Liver (tissue), 10 donors: ENCODE measurements at places on chromosomes 7 and 10.

DNA sequence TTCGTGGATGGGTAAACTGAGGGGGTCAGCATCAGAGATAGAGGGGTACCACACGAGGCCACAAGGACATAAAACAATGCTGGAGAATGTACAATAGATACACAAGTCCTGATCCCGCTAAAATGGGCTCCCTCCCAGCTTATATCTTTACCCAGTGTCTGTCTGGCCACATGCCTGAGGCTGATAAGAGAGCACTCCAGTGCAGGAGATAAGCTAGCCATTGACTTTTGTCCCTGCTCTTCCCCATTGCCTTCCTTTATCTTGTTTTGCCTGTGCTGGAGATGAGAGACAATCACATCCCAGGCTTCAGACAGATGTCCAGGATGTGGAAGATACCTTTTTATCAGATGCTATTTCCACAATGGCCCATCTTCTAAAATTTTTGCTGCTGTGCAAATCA, 6.0 kb downstream of the GAD2 start:
- no peak for DNase-seq

DNA sequence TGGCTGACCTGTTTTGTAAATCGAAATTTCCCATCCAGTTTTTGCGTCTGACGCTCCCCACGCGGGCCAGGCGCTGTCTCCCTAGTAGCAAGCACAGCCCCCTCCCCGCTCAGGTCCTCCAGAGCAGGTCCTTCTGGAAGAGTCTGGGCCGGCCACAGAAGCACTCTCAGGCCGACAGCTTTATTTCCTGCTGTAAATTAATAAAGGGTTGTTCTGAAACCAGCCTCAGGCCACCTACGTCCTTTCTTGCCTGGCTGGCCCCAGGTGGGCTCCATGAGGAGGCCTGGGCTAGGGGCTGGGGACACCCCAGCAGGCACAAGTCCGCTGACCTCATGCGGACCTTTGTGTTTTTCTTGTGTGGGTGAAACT, 35.2 kb downstream of the CAMK2B start:
- DNase-seq = no peak

GRCh38 chr7:130268463-130269317, 2.0 kb downstream of the CPA2 start:
- DNase-seq = no peak

GRCh38 chr7:106176414-106177299, 64.5 kb upstream of the SYPL1 start:
- DNase-seq = peak; percentile 81

- DNase-seq = no peak
Observed at GRCh38 chr7:114629762-114630161, 215.1 kb downstream of the FOXP2 start.
